ENCODE measurements at places on chromosomes 2 and 18.

GRCh38 chr2:147614471-147614870, 230.4 kb upstream of the ACVR2A start:
- DNase-seq: no peak

- DNase-seq: no peak
These were observed 29.0 kb downstream of the LINC00305 start for GRCh38 chr18:64119916-64120315.

DNA sequence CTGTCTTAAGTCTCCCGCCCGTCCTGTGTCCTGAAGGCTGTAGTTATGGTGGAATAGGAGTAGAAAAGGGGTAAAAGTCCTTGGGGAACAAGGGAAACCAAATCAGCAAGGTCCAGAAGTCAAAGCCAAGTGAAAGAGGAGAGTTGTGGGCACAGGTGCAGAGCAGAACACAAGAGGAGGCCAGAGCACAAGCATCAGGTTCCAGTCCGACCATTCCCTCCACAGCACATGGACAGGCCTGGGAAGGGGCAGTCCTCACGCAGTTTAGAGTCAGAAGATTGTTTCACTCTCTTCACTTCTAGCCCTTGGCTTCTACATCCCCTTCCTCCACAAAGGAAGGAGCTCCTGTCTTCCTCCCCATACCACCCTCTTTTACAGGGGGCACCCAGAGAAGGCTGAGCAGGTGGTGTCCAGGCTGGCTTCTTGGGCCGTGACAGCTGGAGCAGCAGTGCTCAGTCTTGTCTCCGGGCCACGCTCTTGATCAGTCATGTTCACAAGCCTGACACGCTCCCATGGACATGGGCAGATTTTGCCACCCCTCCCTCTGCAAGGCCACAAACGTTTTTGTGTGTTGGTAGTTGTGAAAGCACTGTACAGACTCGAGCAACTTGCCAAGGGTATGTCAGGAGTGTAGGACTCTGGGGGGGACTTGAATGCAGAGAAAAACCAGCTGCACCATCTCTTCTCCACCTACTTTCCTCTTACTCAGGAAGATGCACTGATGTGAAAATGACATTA, 138.5 kb upstream of the DAPL1 start:
- no peak for DNase-seq

DNA sequence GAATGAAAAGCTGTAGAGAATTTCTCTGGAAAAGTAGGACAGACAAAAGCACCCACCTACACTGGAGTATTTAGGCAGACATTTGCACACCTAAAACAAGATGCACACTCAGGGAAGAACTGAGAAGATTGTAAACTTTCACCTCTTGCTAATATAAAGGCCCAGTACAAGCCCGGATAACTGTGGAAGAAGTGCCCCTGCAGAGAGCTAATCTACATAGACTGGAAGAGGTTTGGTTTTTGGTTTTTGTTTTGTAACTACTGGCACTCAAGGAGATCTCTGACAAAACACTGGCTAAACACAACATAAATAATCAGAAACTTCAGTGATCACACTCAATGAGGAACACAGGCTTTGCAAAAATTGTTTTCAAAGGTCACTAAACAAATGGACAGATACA, 782.2 kb upstream of the SLC8A1 start:
- DNase-seq: no peak

DNA sequence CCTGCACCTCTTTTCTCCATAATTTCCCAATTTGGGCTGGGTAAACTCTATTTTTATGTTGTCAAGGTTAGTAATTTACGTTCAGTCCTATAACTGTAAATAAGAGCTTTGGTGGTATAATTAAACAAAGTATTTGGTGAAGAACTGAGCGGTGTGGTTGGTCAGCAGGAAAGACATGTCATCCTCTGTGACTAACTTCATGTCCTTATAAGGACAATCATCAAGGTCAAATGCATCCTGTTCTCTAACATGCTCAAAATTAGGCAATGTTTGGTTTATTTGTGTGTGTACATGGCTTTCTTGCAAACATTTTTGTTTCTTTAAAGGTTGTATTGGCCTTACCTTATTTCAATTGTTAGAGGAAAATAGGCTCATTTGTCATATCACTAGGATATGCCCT, 121.5 kb upstream of the NABP1 start:
- no peak for DNase-seq

DNA sequence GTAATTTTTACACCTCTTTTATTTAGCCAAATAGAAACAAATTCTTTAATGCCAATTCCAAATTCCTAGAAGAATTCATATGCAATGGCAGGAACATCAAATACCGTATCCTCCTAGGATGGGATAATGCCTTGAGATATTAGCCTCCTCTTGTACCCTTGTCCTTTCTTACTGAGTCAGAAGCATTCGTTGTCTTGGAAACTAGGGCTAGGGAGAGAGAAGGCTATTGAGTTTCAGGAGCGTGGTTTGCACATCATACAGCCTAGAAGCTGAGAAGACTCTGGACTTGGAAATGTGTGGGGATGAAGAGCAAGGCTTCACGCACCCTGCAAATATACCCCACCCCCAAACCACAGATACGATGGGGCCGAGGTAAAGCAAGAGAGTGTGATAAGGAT, 300.7 kb downstream of the SP3 start:
- DNase-seq: no peak

- no peak for DNase-seq
These were observed 47.9 kb downstream of the SLC14A1 start for GRCh38 chr18:45771587-45772480.

DNA sequence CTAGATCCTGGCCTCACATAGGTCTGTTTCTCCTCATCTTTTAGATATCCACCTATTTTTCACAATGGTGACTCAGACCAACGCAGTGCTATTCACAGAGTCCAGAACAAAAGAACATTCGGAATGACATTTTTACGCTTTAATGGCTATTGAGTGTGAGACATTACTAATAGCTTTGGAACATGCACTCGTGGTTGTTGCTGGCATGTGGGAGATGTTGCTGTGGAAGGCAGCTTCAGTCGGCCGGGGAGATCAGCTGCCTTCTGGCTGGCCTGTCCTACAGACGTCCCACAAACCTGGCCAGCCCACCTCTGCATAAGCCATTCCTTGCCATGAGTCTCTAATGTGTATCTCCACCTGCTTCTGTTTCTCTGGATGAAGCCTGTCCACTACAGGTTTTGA, 3.4 kb downstream of the MBP start:
- DNase-seq: no peak

DNA sequence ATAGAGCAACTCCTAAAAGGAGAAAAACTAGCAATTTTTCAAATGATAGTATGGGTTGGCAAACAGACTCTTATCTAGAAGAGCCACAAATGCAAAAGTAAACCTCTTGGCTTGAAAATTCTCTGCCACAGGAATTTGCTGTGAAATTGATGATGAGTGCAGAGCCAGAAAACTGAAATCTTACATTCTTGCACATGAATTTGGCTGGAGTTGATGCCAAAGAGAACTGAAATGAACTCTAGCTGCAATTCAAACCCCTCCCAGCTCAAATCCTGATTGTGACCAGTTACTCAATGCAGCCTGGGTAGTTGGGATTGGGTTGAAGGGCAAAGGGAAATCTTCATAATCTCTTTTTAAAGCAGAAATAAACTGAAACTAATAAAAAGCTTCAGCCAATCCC, 266.6 kb downstream of the PDE11A start:
- DNase-seq: no peak

DNA sequence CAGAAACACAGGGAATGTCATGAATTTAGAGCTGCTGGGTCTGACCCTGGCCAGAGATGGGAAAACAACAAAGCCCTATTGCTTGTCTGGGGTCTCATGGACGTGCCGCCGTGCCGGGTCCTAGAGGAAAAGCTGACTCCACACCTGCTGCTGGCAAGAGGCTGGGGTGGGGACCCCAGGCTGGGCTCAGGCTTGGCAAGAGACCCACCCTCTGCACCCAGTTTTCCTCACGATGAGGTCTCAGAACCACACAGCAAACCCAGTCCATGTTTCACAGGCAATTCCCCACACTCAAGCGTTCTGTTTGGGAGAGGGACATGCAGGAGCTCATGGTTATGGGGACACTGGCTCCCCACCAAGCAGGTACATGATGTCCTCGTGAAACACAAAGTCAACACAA, 367.3 kb upstream of the SALL3 start:
- no peak for DNase-seq

DNA sequence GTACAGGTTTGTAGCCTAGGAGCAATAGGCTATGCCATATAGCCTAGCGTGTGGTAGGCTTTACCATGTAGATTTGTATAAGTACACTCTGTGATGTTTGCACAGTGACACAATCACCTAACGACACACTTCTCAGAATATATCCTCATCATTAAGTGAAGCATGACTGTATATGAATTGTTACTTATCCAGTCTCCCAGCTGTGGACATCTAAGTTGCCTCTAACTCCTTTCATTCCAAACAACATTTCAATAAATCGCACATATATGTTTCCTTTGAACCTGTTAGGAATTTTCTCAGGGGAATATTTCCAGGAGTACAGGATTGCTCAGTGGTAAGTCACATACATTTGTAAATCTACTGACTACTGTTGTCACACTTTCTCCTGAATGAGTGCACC, 90.0 kb downstream of the ARHGAP15 start:
- no peak for DNase-seq

DNA sequence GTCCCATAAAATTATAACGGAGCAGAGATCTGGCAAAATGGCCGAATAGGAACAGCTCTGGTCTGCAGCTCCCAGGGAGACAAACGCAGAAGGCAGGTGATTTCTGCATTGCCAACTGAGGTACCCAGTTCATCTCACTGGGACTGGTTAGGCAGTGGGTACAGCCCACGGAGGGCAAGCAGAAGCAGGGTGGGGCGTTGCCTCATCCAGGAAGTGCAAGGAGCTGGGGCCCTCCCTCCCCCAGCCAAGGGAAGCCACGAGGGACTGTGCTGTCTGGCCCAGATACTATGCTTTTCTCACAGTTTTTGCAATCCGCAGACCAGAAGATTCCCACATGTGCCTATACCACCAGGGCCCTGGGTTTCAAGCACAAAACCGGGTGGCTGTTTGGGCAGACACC, 22.8 kb downstream of the ICA1L start:
- DNase-seq: peak; percentile 71

GRCh38 chr2:70570041-70570661, 16.5 kb upstream of the TGFA start:
- no peak for DNase-seq

DNA sequence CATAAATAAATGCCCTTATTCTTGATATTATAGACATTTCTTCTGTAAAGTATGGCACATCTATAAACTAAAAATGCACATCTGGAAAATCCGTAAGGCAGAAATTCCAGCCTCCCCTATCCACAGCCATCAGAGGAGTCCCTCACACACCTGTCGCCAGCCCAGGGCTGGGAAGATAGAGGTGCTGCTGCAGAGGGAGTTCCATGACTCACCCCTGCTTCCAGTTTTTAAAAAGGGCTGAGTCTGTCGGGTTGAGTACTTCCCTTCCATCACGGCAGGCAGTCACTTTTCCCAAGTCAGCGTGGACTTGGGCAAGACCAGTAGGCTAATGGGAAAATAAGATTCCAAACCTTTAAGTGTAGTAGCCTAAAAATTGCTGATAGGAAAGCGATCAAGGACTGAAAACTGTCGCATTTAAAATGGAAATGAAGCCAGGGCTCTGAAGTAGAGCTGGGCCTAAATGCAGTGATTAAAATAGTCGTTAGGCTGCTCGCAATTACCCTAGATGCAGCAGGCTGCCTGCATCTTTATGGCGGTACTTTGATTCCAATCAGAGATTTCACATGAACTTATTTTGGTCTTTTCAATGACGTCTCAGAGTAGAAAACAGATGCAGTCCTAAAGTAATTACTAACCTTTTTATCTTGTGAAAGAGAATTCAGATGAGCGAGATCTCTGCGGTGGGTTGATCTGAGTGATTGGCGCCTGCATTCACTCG, 280.5 kb downstream of the AGAP1 start:
- DNase-seq: no peak

DNA sequence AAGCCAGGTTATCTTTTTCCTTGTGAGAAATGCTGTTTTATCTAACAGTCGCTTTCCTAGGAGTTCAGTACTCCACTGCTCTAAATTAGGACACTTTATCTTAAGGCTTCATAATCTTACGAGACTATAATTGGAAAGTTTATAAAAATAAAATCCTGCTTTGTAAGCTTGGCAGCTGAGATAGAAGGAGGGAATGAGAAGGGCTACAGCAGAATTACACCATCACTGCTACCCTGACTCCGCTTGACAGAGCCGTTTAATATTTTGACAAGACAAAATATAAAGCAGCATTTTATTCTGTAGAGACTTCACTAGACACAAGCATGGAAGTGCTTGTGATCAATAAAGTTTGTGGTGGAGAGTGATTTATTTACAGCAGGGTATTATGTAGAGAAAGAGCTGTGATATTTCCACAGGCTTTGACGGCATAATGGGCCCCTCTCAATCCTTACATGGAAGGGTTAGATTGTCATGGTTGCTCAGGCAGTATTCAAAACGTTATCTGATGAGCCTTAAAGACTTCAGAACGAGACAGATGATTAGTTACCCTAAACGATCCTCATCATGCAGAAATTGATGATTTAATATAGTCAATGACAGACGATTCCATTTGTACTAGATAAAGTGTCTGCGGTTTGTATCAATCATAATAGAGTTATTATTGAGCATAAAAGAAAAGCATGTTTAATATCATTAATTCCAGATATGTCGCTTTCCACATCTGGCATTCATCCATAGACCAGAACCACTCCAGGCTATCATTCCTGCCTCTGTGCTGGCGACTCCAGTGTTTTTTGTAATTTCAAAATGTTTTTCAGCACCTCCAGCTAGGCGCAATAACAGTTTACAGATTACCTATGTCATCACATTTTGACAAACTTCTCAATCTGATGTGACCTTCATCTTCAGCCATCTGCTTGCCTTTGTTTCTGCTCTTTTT, 242.2 kb downstream of the FIGN start:
- no peak for DNase-seq

DNA sequence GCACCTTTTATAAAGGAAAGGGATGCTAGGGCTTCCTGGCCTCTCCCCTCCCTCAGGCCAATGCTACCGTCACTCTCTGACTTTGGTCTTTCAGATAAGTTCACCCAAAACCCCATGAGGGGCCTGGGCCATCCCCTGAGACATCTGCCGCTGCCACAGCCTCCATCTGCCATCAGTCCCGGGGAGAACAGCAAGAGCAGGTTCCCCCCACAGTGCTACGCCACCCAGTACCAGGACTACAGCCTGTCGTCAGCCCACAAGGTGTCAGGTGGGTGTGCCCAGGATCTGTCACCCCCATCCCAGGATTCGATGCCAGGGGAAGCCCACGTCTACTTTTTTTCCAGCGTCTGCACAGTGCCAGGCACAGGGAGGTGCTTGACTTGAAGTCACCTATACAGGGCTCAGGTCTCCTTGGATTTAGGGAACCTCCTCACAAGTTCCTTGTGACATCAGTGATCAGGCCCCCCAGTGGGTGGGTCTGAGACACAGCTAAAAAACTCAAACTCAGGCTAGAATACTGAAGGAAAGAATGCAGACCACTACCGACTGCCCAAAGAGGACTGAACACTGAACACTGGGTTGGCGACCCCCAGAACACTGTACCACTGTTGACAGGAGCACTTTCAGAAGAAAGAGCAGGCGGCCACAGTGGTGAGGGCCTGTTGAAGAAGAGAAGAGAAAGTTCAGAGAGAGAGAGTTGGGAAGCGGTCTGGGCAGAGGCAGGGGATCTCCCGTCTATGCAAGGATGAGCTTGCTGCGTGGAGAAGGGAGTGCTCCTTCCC, 85.3 kb downstream of the EPAS1 start:
- DNase-seq: no peak

- no peak for DNase-seq
These were observed 106.3 kb upstream of the TCF4 start for GRCh38 chr18:55694291-55694690.
